Activated naive CD4-positive, alpha-beta T cell (primary cell): ENCODE measurements at places on chromosomes 4 and X.

GRCh38 chrX:5748586-5749150, 480.0 kb downstream of the NLGN4X start:
- no peak for DNase-seq

GRCh38 chrX:40845331-40845911, 110.1 kb upstream of the MED14 start:
- no peak for DNase-seq

DNA sequence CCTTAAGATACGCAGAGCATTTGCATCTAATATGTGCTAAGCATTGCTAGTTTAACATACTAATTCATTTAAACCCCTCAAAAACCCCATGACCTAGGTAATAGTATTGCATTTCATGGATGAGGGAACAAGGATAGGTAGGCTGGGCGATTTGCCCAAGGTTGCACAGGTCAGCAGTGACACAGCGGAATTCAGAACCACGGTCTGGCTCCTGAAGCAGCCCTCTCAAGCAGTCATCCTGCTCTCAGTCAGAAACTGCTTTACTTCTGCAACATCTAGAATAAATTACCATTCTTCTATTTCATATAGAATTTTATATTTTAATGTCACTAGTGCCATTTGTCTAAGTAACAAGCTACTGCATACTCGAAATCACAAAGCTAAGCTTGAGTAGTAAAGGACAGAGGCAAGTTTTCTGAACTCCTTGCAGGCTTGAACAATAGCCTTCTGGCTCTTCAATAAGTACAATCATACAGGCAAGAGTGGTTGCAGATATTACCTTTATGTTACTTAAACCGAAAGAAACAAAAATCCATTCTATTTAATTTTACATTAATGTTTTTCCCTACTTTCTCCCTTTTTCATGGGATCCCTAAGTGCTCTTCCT, 555 bp upstream of the SPP1 start:
- DNase-seq = no peak

DNA sequence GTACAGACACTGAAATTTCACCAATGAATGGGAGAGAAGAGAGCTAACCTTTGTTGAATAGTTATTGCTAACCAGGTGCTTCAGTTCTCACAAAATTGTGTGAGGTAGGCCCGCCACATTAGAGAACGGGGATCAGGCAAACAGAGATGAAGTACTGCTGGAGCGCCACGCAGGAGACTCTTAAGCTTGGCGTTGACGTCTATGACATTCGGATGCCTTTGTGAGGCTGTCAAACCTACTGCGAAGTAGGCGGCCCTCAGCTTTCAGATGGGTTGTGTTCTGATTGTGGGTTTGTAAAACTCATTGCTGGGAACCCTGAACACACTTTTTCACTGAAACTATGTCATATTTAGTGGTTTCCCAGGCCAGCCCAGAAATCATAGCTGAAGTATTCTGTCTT, 173.6 kb downstream of the CBR4 start:
- DNase-seq = no peak

GRCh38 chrX:54978448-54978847, 15.5 kb downstream of the PFKFB1 start:
- no peak for DNase-seq

DNA sequence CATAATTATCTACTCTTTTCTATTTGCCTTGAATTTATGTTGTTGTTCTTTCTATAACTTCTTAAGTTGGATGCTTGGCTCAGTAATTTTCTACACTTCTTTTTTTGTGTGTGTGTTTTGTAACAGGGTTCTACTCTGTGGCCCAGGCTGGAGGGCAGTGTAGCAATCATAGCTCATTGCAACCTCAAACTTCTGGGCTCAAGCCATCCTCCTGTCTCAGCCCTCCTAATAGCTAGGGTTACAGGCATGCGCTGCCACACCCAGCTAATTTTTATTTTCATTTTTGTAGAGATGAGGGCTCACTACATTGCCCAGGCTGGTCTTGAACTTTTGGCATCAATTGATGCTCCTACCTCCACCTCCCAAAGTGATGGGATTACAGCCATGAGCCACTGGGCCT, 20.7 kb upstream of the UCHL1 start:
- no peak for DNase-seq

DNA sequence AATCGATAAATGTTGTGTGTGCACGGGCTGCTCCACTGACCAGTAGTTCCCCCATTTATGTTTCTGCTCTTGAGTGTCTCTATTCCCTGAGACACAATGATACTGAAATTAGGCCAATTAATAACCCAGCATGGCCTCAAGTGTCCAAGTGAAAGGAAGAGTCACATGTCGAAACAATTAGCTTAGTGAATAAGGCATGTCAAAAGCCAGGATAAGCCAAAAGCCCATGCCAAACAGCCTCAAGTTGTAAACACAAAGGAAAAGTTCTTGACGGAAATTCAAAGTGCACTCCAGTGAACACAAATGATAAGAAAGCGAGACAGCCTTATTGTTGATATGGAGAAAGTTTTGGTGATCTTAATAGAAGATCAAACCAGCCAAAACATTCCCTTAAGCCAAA, 167.1 kb upstream of the C1QTNF7 start:
- DNase-seq = no peak

- no peak for DNase-seq
Measured at GRCh38 chr4:154082760-154083535, 294.1 kb upstream of the SFRP2 start.

GRCh38 chrX:43882294-43882681, at the start of gene MAOB:
Gene MAOB, minus strand, starts transcription at chrX:43882450. Its CDS starts 151 bp downstream, at chrX:43882299.
- DNase-seq = no peak

GRCh38 chrX:105837232-105837631, 14.9 kb downstream of the NRK start:
- DNase-seq = no peak

DNA sequence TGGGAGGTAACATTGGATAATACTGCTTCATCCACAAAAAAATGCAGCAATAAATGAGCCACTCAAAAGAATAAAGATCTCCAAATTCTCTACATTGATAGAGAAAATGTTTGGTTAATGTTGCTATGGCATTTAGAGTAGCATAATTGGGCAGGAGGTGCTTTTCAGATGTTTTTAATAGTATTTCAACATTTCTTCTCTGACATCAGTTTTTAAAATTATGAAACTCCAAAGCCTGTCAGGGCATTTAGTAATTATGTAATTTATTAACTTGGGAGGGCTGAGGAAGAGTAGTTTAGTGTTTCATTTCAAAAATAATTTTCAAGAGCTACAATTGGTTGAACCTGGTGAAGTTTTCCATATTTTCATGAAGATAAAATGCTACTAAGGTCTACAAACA, 211.3 kb upstream of the INTU start:
- no peak for DNase-seq

- no peak for DNase-seq
Measured at GRCh38 chr4:187212446-187213080, 488.9 kb upstream of the FAT1 start.

- DNase-seq = no peak
Measured at GRCh38 chr4:44368413-44369167, 80.0 kb downstream of the KCTD8 start.

DNA sequence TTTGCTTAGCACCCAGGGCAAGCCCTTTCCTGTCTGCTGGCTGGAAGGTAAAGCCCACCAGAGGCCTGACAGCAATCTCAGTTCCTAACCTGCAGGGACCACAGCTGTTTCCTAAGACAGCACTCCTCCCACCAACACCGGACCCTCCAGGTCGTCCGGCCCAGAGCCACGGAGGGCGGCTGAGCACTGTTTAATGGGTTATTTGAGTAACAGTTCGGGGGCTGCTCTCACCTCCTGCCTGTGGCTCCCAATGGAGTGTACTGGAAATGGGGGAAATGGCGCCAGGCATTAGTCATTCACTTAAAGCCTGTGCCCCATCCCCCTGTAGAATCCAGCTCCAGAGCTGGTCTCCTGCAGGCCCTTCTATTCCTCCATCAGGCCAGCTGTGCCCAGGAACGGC, 81.6 kb upstream of the ADRA2C start:
- DNase-seq = no peak

DNA sequence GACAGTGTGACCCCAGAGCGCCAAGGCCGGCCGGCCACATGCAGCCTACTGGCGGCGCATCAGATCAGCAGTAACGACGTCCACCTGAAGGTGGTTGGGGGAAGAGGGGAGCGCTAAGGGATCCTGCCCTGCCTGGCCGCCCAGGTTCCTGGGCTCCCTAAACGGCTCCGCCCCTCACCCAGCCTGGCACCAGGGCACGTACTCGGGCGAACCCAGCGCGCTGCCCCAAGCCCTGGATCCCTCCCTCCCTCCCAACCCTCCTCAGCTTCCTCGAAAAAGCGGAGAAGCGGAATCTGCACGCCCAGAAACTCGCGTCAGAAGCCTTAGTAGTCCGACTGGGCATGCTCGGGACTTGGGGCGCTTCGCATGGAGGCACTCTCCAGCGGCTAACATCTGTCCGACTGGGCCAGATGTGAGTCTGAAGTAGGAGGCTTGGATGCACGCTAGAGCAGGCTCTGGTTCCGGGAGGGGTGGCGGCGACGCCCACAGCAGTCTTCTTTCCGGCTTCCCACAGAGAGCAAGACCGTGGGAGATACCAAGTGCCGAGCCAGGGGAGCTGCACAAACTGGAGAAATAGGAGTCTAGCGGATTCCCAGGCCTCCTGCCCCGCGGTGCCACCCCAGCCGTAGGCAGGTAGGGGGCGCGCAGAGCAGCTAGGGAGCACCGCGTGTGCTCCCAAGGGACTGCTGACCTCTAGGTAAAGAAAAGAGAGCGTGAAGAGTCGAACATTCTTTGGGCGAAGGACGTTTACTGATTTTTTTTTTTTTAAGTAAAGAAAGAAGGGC, 114.3 kb upstream of the TEX13C start:
- DNase-seq = no peak

GRCh38 chr4:74365761-74366160, 816 bp downstream of the EREG start:
- DNase-seq = no peak

GRCh38 chr4:145827885-145828284, 110.7 kb downstream of the ZNF827 start:
- DNase-seq = no peak

GRCh38 chr4:181971411-181971810, 271.8 kb upstream of the TENM3 start:
- DNase-seq = no peak

- no peak for DNase-seq
Measured at GRCh38 chr4:27592738-27593137, 732.1 kb downstream of the STIM2 start.

DNA sequence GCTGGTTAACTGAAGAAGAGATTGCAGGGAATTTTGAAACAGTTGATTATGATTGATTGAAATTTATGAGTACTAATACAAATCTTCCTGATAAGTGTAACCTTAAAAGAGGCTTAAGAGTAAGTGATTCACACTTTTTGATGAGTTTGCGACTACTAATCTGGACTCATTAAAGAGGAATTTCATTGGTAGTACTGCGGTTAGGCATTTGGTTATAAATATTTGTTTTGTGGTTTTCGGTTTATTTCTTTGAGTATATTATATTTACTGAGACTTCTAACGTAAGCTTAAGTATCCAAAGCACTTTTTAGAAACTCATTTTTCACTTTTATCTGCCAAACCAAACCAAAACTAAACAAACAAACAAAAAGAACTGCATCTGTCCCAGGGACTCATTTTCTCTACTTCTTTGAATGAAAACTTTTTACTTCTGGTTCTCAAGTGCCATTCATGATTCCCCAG, 20.7 kb downstream of the SLIT2 start:
- no peak for DNase-seq

DNA sequence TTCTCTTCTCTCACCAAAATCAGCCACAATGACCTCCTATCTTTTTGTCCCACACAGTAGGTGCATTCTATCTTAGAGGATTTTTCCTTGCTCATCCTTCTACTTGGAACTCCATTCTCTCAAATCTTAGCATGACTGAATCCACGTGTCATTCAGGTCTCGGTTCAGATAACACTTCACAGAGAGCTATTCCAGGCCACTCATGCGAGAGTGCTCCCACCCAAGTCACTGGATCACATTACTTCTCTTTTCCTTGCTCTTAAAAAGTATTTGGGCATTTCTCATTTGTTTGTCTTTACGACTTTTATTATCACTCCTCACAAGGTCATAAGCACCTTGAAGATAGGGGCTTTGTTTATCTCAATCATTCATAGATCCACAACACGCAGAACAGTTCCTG, 647.5 kb upstream of the TENM3 start:
- DNase-seq = no peak

DNA sequence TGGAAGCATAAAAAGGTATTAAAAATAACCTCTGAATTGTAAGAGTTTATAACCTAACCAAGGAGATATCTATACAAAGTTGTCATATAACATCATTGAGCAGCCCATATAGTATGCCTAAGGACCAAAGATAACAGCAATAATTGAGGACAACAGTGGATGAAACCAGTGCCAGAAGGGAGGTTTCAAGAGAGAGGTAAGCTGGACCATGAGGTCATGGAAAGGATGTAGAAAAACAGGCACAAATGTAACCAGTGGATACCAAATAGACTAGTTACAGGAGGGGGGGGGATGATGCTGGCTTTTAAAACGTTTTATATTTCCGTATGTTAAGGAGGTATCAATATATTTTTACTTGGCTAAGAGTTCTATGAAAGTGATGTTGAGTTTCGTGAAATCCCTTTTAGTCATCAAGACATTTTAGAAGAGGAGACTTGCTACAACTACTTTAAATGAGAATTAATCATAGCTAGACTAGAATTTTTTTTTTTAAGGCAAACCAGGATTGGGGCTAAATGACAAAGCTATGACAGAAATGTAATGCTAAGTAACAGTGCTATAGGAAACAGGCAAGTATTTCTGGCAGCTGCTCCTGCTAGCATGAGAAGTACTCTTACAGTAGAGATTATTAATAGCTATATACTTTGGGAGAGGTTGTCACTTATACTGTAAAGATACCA, 161.1 kb downstream of the FBXW7 start:
- no peak for DNase-seq

- no peak for DNase-seq
Measured at GRCh38 chr4:138199568-138200235, 42.4 kb downstream of the SLC7A11 start.

DNA sequence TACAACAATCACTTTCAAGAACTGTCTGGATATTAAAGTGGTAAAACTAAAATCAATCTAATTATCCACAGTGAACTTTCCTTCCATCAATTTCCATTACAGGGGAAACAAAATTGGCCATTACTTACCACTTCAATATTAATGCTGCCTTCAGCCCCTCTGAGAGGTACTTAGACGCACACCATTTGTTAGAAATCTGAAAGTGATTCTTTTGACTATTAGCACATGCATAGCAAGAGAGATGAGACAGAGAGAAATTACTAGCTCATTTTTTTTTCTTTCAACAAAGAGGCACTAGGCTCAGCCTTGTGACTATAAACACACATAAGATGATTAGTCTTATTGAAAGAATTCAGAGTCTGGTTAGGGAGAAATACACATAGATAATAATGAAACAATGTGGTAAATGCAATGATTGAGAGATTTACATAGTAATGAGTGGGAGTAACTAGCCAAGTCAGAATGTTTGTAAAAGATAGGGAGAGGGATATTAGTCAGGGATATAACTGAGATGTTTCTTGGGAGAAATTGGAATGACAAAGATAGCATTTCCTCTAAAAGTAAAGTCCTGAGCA, 93.3 kb downstream of the YIPF7 start:
- no peak for DNase-seq

DNA sequence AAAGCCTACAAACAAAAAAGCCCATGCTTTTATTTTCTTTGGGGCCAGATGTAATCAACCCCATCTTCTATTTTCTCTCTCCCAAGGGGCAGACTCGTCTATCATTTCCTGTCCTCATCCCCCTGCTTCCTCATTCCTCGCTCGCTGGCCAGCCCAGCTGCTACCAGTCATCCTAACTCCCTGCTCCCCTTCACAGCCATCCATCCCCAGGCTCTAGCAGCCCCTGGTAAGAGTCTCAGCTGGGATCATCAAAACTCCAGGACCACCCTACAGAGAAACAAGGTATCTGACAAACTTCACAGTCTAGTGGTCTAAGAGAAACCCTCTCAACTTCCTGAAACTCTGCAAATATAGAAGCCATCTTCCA, 23.6 kb downstream of the SH3KBP1 start:
- DNase-seq = no peak
